ENCODE measurements at places on chromosomes 3 and 15. TPM values are rescaled to one million over a fixed set of nuclear protein-coding genes. Genes with fewer than 3 reads are reported as not detected.

- peaks cover 5% of the 10 kb centered on the region for H3K4me1 ChIP-seq
- peaks cover 48% of the 10 kb centered on the region for H3K36me3 ChIP-seq
- no peak for DNase-seq
- no peak overlapping the region for H3K4me3 ChIP-seq
- no peaks in the 10 kb centered on the region for H3K27me3 ChIP-seq
Measured at GRCh38 chr3:171093462-171093861, 66.9 kb upstream of the SLC2A2 start.

DNA sequence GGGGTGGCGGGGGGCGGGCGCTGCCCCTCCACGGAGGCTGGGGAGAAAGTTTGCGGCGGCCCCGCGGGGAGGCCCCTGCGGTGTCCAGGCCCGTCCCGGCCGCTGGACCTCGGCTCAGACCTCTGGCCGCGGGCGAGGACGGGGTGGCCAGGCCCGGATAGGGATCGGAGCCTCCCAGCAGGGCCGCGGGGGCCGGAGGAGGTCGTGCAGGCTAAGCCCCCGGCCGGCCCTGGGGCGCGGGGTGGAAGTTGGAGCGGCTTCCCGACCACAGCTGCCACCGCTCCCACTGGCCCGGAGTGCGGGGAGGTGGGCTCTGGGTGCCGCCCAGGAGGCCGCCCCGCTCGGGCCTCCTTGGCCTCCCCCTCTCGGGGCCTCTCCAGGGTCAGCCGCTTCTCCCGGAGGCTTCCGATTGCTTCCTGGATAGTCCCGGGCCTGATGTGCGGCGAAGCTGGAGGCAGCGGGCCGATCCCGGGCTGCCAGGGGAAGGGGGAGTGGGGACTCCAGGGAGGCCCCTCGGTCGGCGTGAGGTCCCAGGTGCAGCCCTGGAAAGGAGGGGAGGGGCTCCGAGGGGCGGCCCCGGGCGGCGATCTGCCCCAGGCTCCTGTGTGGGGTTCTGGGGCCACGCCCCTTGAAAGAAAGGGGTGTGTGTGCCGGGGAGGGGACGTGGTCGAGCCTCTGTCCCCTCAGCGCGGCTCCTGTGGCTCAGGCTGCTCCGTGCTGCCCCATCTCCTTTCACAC is 907 bp downstream of the PLXNA1 start:
- peak overlapping the region; percentile 53 for H3K4me3 ChIP-seq
- peaks cover 6% of the 10 kb centered on the region for H3K27me3 ChIP-seq
- no peaks in the 10 kb centered on the region for H3K36me3 ChIP-seq
- H3K4me1 ChIP-seq = peaks cover 20% of the 10 kb centered on the region
- no peak overlapping the region for H3K27ac ChIP-seq

- H3K4me3 ChIP-seq = no peak overlapping the region
- H3K4me1 ChIP-seq = no peaks in the 10 kb centered on the region
- no peak overlapping the region for H3K27ac ChIP-seq
- DNase-seq = no peak
- no peaks in the 10 kb centered on the region for H3K27me3 ChIP-seq
Measured at GRCh38 chr3:175957427-175957826, 1098.3 kb downstream of the NAALADL2 start.

DNA sequence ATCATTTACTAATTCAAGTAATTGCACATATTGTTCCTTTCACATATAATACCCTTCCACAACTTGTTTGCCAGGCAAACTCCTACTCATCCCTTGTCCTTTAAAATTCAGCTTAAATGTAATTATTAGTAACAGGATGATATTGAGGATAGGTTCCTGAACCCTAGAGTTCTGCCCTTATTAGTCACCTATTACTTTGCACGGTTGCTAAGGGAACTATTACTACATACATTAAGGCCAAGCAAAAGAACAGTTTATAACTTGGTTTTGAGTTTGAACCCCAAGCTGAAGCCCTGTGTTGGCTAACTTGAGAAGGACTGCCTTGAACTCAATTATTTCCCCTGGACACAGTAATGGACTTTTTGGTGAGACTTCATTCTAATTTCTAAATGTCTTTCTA is 529.7 kb downstream of the IGSF11 start:
- no peaks in the 10 kb centered on the region for H3K27me3 ChIP-seq
- no peaks in the 10 kb centered on the region for H3K36me3 ChIP-seq
- no peak for DNase-seq
- H3K27ac ChIP-seq = no peak overlapping the region
- no peak overlapping the region for H3K4me3 ChIP-seq
- no peaks in the 10 kb centered on the region for H3K4me1 ChIP-seq

DNA sequence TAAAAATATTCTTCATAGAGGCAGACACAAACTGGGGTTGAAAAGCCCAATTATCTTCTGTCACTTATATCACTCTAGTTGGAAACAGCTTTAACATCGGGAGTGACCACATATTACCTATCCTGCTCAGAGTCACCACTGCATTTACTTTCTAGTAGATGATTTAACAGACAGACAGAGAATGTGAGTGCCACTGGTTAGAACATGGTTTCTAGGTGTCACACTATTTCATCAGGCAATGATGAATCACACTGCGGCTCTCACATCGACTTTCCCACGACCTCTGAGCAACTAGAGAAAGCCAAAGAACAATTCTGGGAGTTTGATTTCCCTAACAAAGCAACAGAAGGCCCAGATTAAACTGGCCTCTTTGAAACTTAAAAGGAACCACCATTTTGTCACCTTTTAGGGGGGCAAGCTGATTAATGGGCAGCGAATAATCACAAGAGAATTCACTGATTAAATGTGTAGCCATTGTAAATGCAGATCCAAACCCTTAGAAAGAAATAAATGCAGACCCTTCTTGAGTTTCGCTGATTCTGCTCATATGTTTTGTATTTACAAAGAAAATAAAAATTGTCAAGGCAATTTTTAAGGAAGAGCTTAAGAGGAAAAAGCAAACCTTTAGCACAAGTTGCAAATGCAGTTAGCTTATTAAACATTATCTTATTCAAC is 112.6 kb upstream of the KBTBD8 start:
- H3K4me3 ChIP-seq = no peak overlapping the region
- no peak overlapping the region for H3K27ac ChIP-seq
- H3K36me3 ChIP-seq = no peaks in the 10 kb centered on the region
- H3K27me3 ChIP-seq = no peaks in the 10 kb centered on the region
- DNase-seq = no peak

GOLGA8T gene
- not detected for total RNA-seq

HHLA2 gene
- total RNA-seq = 2.2 TPM

ZNF639 gene
- total RNA-seq = 36.7 TPM

DNA sequence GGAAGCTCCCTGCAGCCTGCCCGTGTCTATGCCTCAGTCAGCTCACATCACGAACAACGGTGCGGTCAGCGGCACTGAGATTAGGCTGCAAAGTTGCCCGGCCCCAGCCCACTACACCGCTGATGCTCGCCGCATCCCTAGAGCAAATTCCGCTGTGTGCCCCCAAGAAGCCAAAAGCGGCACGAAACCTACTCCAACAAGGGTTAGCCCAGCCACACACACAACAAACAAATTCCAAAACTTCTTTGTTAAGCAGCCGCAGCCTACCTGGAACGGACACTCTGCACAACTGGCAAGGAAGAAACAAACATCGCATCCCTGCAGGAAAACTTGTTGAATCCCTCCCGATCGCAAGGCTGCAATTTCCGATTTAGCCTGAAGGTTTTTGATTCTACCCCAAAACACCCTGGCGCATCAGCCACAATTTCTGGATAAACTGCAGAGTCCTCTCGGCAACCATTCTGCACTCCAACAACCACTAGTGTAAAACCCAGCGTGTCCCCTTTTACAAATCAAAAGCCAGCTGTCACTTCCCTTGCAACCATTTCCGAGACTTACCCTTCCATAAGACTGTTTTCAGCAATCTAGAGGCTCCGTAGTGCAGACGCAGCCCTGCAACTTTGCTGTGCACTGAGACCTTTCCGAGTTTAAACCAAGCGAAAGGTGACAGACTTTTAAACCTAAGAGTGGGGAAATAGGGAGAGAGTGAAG is 449 bp downstream of the ROBO1 start:
- H3K27ac ChIP-seq = no peak overlapping the region
- no peaks in the 10 kb centered on the region for H3K36me3 ChIP-seq
- no peak for DNase-seq
- H3K4me3 ChIP-seq = no peak overlapping the region

GRCh38 chr3:188950832-188951489 is 220.8 kb upstream of the TPRG1 start:
- peaks cover 5% of the 10 kb centered on the region for H3K27me3 ChIP-seq
- H3K36me3 ChIP-seq = no peaks in the 10 kb centered on the region

- H3K4me3 ChIP-seq = no peak overlapping the region
- no peaks in the 10 kb centered on the region for H3K4me1 ChIP-seq
- no peaks in the 10 kb centered on the region for H3K36me3 ChIP-seq
- no peak overlapping the region for H3K27ac ChIP-seq
- no peak for DNase-seq
Measured at GRCh38 chr3:142618917-142619461, 22.8 kb downstream of the PLS1 start.

- no peak overlapping the region for H3K4me3 ChIP-seq
- H3K36me3 ChIP-seq = no peaks in the 10 kb centered on the region
- no peak for DNase-seq
- H3K27me3 ChIP-seq = no peaks in the 10 kb centered on the region
Measured at GRCh38 chr3:166510382-166510781, 673.2 kb upstream of the BCHE start.

RAB6B gene
- total RNA-seq = 0.07 TPM

VEPH1 gene
- total RNA-seq = not detected

PIERCE2 gene
- not detected for total RNA-seq

DNA sequence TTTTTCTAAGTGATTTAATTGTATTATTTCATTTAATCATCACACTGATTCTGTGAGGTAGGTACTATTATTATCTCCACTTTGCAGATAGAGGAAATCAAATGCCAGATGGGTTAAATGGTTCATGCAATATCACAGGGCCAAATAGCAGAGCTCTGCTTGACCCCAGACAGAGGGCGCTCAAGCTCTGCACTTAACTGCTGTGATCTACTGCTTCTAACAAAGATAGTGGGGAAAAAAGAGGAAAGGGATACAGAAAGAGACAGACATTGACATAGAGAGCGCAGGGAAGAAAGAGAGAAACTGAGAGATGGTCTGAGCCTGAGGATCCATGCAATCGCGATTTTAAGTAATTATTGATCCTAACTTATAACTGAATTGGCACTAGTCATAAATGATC is 279.1 kb upstream of the THRB start:
- H3K27me3 ChIP-seq = no peaks in the 10 kb centered on the region
- DNase-seq = no peak
- no peaks in the 10 kb centered on the region for H3K4me1 ChIP-seq
- H3K27ac ChIP-seq = no peak overlapping the region
- H3K36me3 ChIP-seq = no peaks in the 10 kb centered on the region

- H3K27ac ChIP-seq = no peak overlapping the region
- H3K4me3 ChIP-seq = no peak overlapping the region
- H3K36me3 ChIP-seq = no peaks in the 10 kb centered on the region
- no peaks in the 10 kb centered on the region for H3K27me3 ChIP-seq
- H3K4me1 ChIP-seq = no peaks in the 10 kb centered on the region
Measured at GRCh38 chr3:62835554-62836236, 39.5 kb downstream of the CADPS start.

DNA sequence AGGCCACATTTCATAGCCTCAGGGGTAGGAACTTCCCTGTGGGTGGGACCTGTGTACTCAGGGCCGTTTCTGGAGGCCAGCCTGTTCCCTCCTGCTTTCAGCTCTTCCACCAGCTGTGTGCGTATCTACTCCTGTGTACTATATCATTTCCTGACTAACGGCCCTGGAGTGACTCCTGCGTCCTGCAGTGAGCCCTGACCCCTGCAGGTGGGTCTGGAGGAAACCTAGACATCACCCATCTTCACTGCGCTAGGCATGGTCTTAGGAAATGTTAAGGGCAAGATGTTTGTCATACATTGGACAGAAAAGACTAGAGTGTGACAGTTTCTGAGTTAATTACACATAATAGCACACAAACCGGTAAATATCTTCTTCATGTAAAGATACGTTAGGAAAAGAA is 297.3 kb downstream of the GABRB3 start:
- no peak for DNase-seq
- no peaks in the 10 kb centered on the region for H3K27me3 ChIP-seq
- H3K4me1 ChIP-seq = no peaks in the 10 kb centered on the region

- peaks cover 1% of the 10 kb centered on the region for H3K27me3 ChIP-seq
- no peaks in the 10 kb centered on the region for H3K4me1 ChIP-seq
- H3K4me3 ChIP-seq = no peak overlapping the region
- no peak for DNase-seq
Measured at GRCh38 chr3:25576831-25577454, 87.8 kb downstream of the TOP2B start.

PRSS50 gene
- not detected for total RNA-seq

GRCh38 chr3:105722943-105723556 is 145.8 kb downstream of the CBLB start:
- H3K4me1 ChIP-seq = peaks cover 22% of the 10 kb centered on the region
- no peak overlapping the region for H3K27ac ChIP-seq
- DNase-seq = no peak
- H3K36me3 ChIP-seq = peaks cover 76% of the 10 kb centered on the region
- no peak overlapping the region for H3K4me3 ChIP-seq

GRCh38 chr3:159660326-159660725 is 328.3 kb upstream of the IL12A start:
- H3K27ac ChIP-seq = no peak overlapping the region
- H3K4me3 ChIP-seq = no peak overlapping the region
- H3K27me3 ChIP-seq = no peaks in the 10 kb centered on the region
- no peaks in the 10 kb centered on the region for H3K36me3 ChIP-seq

TIGIT gene
- 4.7 TPM for total RNA-seq

- DNase-seq = no peak
- no peaks in the 10 kb centered on the region for H3K4me1 ChIP-seq
- H3K4me3 ChIP-seq = no peak overlapping the region
- H3K36me3 ChIP-seq = no peaks in the 10 kb centered on the region
- no peak overlapping the region for H3K27ac ChIP-seq
Measured at GRCh38 chr3:60610441-60611112, 640.7 kb downstream of the FHIT start.

GRCh38 chr3:14305324-14305723 is 97.1 kb upstream of the SLC6A6 start:
- H3K36me3 ChIP-seq = no peaks in the 10 kb centered on the region
- peaks cover 4% of the 10 kb centered on the region for H3K4me1 ChIP-seq
- H3K27me3 ChIP-seq = peaks cover 19% of the 10 kb centered on the region
- no peak for DNase-seq

DNA sequence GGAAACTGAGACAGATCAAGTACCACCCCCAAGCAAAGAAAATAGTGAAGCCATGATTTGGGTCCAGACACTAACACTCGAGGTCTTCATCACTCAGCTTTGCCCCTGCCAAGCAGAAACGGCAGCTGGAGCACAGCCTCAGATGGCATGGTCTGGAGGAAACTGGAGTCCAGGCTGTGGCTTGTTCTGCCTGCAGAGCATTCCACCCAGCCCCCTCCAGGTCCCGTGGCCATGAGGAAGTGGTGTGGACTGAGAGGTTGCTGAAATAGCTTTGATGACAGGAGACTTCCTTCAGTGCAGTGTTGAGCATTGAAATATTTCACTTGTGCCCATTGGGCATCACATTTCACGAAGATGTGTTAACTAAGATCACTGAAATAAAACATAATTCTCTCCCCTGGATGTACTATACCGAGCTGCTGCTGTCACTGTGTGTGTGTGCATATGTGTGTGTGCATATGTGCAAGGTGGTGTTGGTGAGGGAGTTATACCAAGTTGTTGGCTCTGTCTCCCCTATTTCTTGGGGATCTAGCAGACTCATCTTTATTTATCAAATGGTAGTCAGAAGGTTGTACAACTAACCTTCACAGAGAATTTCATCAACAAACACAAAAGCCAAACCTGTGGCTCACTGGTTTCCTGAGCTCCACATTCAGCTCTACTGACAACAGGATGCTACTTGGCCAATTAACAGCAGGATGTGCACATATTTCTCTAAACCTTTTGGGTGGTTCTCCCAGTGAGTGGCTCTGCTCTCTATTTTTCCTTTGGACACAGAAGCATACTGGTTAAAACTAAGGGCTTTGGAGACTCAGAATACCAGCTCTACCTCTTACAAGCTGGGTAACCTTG is 660.1 kb upstream of the CFAP20DC start:
- peak; percentile 78 for DNase-seq
- no peak overlapping the region for H3K4me3 ChIP-seq
- peaks cover 2% of the 10 kb centered on the region for H3K4me1 ChIP-seq
- no peak overlapping the region for H3K27ac ChIP-seq

Measured in activated CD4-positive, alpha-beta T cell treated with anti-CD3 and anti-CD28 coated beads, Interleukin-2, amount 10 ng/mL, durations not matched to agents 24 days and 14 days (primary cell).